ENCODE measurements at places on chromosomes 7 and 10.

GRCh38 chr7:148962440-148962822 is 65.9 kb downstream of the PDIA4 start:
- DNase-seq: no peak

- DNase-seq: no peak
Observed at GRCh38 chr7:140697447-140698143, 1.1 kb downstream of the NDUFB2 start.

- peak; percentile 43 for DNase-seq
Observed at GRCh38 chr7:121366852-121367431, 29.2 kb downstream of the FAM3C start.

DNA sequence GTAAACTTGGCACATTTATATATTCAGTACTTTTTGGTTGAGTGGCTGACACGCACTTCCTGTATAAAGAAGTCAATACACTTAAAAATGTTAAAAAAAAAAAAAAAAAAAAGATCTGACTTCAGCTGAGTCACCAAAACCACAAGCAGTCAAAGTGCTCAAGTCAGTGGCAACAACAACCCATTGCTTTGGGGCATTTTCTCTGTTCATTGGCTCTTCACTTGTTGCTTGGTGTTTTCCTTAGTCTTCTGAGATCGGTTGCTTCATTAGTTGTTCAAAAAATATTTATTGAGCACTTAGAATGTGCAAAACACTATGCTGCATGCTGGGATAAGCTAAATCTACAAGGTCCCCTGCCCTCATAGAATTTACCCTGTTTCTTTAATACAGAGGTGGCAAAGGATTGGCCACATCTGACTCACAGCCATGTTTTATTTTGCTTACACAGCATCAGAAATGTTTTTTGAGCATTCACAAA is 63.7 kb downstream of the ZNRF2 start:
- peak; percentile 77 for DNase-seq

GRCh38 chr10:69949770-69950169 is 102.9 kb upstream of the MACROH2A2 start:
- DNase-seq: no peak

DNA sequence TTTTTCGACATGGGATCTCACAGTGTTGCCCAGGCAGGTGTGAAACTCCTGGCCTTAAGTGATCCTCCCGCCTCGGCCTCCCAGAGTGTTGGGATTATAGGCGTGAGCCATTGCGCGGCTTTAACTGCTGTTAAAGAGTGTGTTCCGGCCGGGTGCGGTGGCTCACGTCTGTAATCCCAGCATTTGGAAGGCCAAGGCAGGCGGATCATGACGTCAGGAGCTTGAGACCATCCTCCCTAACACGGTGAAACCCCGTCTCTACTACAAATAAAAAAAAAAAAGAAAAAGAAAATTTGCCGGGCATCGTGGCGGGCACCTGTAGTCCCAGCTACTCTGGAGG is 1.1 kb downstream of the RABGEF1 start:
- DNase-seq: no peak

DNA sequence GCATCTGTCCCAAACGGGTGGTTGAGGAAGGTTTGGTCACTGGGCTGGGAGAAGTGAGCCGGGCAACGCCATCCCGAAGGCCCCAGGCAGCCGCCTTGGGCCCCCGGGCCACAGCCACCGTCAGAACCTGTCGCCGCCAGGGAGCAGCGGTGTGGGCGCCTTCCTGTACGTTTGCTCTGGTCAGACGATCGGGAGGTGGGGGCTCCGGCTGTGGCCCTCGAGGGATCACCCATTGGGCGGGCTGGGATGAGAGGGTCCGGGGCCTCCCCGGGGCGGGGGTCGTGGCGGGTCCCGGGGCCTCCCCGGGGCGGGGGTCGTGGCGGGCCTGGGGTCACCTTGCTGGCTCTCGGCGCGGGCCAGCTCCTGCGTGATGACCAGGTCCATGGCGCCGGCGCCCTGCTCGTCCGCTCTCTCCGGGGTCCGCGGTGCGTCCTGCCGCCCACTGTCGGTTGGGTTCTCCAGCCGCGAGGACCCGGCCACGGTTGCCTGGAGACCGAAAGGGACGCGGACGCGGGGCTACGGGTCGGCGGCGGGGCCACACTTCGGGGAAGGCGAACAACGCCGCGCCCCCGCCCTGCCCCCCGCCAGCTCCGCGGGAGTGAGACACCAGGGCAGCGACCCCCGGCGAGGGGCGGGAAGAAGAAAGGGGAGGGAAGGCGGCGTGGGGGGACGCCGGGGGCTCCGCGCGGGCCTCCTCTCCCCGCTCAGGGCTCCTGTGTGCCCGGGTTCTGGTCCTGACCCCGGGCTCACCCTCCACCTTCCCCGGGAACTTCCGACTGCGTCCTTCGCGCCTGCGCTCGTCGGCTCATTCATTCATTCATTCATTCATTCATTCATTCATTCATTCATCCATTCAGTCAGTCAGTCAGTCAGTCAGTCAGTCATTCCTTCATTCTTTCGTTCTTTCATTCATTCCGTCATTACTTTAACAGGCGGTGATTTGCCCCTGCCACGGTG is at the start of gene CFAP46:
TSS of gene CFAP46 (minus strand) at position 470 of the 957 bp plus-strand sequence. CDS start at position 384, 86 bp downstream.
- DNase-seq: no peak

- peak; percentile 21 for DNase-seq
Observed at GRCh38 chr10:65341323-65341925, 1584.4 kb upstream of the LRRTM3 start.

GRCh38 chr10:128463991-128464760 is 338.0 kb upstream of the MKI67 start:
- peak; percentile 5 for DNase-seq

DNA sequence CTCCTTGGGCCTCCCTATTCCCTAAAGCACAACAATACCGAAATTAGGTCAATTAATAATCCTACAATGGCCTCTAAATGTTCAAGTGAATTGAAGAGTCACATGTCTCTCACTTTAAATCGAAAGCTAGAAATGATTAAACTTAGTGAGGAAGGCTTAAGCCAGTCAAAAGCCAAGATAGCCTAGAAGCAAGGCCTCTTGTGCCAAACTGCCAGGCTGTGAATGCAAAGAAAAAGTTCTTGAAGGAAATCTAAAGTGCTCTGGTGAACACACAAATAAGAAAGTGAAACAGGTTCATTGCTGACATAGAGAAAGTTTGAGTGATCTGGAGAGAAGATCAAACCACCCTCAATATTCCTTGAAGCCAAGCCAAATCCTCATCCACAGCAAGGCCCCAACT is 57.2 kb downstream of the SLC29A4 start:
- DNase-seq: no peak

DNA sequence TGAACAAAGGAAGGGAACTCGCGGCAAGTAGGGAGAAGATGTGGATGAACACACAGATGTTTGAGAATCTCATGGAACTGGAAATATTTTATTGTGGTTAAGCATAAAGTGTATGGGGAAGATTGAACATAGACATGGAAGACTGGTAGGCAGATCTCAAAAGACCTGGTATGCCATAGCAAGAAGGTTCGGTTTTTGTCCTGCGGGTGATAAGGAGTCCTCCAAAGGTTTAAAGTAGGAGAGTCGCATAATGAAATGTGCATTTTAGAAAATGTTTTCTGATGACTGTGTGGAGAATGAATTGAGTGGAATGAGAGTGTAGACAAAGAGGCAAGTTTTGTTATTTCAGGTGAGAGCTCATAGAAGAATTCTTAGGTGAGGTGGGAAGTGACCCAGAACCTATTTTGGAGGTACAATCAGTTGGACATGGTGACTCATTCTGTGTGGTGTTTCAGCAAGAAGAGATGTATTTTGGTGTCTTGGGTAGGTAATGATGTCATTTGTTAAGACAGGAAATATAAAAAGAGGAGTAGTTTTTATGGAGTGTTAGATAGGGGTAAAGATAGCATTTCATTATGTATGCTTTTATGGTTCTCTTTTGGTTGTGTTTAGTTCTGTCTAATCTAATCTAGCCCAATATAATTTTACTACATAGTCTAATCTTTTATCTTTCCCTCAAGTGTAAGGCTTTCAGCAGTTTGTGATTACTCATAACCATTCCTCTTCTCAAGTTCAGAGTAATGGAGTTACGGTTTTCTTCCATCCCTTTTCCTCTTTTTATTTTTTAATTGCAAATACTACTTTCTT is 239.2 kb downstream of the EXOC4 start:
- DNase-seq: peak; percentile 34

- peak; percentile 39 for DNase-seq
Observed at GRCh38 chr10:87761892-87762291, 56.1 kb downstream of the ATAD1 start.

DNA sequence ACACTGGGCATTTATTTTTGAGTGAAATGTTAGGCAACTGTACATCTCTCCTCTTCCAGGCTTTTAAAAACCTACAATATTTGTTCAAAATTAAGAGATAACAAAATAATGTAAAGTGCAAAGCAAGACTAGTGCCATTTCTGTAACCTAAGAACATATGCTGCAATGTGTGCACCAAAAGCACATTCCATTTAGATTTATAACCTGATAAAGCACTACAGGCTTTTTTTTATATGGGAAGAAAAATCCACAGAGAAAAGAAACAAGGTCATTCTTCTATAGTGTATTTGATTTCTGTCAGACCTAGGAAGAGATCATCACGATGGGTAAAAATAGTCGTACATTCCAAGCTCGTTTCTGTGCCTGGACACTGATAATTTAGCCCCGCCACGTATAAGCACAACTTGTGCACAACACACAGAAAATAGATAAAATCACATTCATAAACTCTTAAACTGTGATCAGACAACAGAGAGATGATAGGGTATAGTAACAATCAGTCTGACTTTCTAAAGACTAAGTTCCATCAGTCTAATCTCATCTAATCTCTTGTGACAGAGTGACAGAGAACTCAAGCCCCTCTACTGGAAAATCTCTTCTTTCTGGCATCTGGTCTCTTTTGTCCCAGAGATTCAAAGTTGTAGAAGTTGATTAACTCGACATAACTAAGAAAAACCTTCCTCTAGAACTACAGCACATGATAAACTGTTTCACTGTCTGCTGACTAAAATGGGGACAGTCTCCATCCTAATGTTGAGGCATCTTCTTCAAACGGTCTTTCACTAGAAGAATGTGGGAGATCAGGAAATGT is 6.7 kb downstream of the LAMB1 start:
- no peak for DNase-seq

- DNase-seq: no peak
Observed at GRCh38 chr7:760006-760405, 32.9 kb upstream of the PRKAR1B start.

DNA sequence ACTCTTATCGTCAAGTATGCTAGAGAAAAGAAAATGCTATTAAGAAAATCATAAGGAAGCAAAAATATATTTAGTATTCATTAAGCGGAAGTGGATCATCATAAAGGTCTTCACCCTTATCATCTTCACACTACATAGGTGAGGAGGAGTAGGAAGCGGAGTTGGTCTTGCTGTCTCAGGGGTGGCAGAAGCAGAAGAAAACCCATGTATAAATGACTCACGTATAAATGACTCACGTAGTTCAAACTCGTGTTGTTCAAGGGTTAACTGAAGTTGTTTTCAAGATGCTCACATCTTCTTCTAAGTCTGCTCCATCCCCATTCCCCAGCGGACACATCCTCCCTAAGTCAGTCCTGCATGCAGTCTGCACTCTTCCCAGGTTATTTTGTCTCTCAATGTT is 72.4 kb downstream of the SFMBT2 start:
- no peak for DNase-seq

DNA sequence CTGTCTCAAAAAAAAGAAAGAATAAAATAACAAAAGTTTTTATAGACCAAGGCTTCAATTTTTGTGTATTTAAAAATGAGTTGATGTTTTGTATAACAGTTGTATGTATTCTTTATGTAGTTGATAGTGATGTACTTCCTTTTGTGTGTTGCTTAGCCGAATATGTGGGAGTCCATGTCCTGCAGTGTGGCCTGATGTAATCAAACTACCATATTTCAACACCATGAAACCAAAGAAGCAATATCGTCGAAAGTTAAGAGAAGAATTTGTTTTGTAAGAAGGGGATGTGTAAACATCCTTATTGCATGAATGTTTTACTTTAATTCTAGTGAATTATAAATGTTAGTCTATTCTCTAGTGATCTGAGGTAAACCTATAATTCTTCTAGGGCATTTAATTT is 56.6 kb downstream of the MPLKIP start:
- DNase-seq: no peak

- peak; percentile 83 for DNase-seq
Observed at GRCh38 chr7:33932832-33933468, 27.6 kb downstream of the BMPER start.

GRCh38 chr10:126654579-126654978 is 15.9 kb downstream of the C10orf90 start:
- DNase-seq: no peak

DNA sequence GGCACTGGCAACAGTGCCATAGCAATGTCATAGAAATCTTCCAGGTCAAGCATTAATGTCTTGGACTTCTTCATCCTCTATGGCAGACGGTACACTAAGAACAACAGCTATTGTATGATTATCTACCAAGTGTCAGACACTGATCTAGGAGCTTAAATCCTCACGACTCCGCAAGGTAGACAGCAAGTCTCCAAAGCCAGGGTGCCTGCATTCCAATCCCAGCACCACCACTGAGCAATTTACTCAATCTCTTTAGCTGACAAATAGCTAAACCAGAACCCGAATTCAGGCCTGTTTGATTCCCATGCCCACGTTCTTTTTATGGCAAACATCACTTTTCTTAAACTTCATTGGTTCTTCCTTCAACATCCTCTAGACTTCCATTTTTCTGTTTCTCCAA is 31.8 kb downstream of the DNMBP start:
- DNase-seq: no peak

DNA sequence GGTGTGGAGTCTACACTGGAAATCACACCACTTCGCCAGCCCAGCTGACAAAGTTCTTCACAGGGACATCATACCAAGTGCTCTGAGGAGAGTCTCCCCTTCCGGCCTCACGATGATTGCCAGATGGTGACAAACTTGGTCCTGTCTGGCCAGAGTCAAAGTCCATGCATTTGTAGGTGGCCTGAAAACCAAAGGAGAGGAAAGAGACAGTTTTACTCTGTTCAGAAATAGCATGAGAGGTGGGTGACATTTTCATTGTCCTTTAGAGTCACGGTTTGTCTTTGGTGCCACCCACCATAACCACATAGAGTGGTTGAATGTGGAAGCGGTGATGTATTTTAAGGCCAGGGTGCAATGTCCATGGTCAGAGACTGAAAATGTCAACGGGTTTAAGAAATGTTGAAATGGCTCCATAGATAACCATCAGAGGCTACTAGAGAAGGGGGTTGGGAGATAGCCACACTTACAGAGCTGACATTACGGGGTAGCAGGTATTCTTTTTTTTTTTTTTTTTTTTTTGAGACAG is 33.0 kb downstream of the BTBD16 start:
- DNase-seq: no peak

GRCh38 chr10:79926037-79926436 is 22.9 kb downstream of the SFTPD start:
- no peak for DNase-seq

DNA sequence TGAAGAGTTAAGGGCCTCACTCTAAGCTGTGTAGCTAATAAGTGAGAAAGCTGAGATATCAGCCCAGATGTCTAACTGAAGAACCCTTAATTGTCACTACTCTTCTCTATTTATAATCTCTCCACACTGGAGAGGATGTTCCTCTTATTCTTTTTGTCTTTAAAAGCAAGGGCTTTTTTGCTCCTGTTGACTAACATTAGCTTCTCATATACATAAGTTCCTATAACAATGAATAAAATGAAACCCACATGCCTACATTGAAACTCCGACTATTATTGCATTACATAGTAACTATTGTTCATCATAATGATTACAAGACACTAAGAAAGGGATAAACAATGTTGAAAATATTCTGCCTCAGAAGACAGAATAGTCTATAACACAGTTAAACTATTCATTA is 67.1 kb downstream of the GNAT3 start:
- DNase-seq: no peak
